ENCODE measurements at places on chromosomes 1 and 21.

DNA sequence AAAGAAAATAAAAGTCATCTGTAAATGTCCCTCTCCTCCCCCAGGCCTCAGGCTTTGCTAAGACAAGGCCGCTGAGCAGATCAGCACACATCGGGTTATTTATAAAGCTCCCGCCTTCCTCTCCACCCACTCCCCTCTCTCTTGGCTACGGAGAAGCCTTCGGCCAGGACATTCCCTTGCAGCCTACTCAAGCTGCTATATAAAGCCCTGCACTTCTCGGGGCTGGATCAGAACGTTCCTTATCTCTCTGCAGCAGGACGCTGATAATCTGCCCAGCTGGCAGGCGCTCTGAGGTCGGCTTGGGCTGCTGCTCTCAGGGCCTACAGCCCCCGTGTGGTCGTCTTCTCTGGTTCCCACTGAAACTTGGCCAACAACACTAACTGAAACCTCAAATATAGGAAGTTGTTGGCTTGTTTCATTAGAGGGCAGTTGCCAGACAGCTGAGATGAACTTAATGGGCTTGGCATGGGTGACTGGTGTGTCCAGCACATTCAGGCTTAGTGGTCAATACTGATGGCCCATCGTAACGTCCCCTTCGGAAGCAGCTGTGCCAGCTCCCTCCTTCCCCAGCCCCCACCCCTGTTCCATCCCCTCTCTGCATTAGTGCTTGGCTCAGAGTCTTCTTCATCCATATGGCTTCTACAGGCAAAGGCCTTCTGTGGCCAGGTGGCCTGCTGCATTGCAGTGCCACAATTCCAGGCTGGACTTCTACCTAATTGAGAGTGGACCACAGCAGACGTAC, 64.6 kb downstream of the IER5 start:
- DNase-seq = no peak

GRCh38 chr1:84975035-84975434, 21.9 kb downstream of the MCOLN2 start:
- DNase-seq = no peak

GRCh38 chr1:18997508-18997907, 41.0 kb upstream of the IFFO2 start:
- no peak for DNase-seq

DNA sequence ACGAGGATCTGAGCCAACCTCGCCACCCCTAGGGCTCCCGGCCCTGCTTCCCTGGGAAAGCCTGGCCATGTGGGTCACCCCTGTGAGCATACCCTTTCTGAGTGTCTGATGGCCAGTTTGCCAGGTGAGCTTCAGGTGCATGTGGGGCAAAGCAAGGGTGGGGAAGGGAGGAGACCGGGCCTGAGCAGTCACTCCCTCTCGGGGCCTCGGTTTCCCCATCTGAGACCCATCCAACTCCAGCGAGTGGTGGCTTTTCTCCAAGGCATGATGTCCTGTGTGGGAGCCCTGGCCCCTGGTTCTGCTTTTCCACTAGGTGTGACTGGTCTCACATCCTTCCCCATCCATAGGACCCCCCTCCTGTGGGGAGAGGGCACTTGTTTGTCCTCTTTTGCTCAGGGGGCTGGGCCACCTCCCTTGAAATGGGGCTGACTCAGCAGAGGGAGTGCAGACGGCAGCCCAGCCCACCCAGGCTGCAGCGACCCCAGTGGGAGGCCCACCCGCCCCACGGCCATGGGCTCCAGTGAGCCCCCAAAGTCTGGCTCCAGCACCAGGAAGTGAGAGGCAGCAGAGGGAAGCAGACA, 1.7 kb upstream of the WNT9A start:
- no peak for DNase-seq

- no peak for DNase-seq
Observed at GRCh38 chr1:234836776-234837357, 226.9 kb upstream of the IRF2BP2 start.

DNA sequence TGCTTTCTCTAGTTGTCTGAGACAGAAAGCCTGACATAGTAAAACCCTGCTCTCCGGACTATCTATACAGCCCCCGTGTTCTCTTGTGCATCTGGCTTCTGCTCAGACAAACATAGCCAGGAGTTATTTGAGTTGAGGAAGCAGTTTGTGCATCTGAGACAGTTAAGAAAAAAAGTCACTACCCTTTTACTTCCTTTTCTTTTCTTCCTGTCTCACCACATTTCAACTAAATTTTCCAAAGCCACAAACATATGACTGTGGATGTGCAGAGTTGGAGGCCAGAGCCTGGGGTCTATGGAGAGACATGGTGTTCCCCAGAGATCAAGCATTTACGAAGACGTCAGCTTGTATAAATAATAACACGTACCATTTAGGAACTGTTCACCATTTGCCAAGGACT, 158.5 kb upstream of the FGGY start:
- no peak for DNase-seq

DNA sequence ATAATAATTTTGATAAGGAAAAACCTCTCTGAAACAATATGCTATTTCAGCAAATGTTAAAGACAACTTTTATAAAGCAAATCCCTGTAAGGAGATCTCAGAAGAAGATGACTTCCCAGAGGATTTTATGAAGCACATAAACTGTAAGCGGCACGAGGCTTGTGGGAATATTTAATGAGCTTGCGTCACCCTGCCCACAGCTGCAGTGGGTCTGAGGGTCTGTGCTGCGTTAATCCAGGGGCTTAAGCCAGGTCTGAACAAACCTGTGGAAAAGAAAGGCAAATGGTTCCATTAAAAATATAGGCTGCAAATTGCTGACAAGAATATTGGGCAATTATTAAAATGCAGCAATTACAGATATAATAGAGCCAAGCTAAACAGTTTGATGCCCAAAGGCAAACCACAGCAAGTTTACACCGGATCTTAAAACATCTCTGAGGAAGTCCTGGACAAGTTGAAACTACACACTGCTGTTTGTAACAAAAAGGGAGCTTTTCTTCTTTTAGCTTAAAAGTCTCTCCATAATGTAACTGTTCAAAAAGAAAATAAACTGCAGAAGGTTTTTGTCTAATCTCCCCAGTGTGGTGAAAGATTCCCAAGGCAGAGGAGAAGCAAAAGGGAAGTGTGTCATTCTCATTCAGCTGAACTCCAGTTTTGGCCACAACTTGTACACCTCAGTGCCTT, 21.8 kb downstream of the TGFBR3 start:
- no peak for DNase-seq

DNA sequence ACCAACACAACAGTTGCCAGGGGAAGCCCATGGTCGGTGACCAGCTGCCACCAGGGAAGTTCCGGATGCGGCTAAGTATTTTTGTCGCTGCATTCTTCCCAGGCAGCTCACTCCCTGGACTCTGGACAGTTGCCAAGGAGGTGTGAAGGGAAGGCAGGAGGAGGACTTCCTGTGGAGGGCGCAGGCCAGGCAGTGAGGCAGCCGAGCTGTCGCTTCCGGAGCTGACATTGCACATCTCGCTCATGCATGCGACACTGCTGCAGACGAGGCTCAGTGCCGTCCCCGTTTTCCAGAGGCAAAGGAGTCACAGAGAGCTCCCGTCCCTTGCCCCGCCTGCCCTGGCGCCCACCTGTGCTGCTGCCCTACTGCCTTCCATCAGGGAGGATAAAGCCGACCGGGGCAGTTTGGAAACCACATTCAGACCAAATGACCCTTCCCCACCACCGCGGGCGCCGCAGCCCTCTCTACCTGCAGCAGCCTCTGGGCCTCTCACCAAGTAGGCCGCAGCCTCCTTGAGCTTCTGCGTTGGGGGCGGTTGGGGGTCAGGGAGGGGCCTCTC, 81.4 kb downstream of the NENF start:
- DNase-seq = peak; percentile 49

- DNase-seq = no peak
Observed at GRCh38 chr1:198337886-198338285, 181.1 kb downstream of the NEK7 start.

GRCh38 chr1:64451440-64451839, 18.5 kb upstream of the CACHD1 start:
- no peak for DNase-seq

DNA sequence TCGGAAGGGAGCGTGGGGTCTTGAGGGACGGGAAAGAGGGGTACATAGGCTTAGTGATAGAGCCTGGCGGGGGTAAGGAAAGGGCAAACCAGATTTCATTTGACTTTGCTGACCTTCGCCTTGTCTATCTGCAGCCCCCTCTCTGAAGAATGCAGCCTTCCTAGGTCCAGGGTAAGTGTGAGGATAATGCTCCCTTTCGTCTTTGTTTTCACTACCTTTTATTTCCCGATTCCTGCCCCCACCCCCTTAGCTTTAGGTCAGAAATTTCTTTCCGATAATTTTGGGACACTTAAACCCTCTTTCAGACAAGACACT, 396 bp downstream of the ATP5PB start:
- no peak for DNase-seq

GRCh38 chr1:167102906-167103573, 9.2 kb downstream of the STYXL2 start:
- no peak for DNase-seq

- DNase-seq = no peak
Observed at GRCh38 chr1:57707631-57708030, 283.8 kb upstream of the DAB1 start.

DNA sequence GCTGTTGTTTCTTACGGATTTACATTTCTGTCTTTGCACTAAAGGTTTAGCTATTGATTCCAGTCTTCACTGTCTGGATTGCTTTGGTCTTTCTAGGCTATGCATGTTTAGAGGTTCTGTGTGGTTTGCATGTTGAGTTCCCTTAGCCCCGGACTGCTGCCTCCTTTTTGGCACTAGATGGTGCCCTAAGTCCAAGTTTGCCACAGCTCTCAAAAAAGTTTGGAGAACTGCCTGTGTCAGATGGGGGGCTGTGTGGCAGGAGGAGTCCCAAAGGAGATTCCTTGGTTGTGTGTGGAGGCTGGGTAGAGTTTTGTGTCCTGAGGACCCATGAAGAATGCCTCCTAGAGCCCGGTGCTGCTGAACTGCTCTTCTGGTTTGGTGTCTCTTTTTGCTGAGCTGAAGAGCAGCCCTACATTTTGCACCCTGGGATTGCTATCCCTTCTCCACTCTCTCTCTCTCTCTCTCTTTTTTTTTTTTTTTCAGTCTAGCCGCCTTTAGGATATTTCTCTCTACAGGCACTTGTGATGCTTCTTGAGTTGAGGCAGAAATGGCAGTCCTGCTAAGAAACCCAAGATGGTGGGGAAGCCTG, 74.4 kb downstream of the PTGS2 start:
- peak; percentile 51 for DNase-seq

GRCh38 chr21:36516281-36516680, 36.4 kb upstream of the CLDN14 start:
- no peak for DNase-seq

GRCh38 chr1:150622303-150622975, 7.0 kb downstream of the ENSA start:
- no peak for DNase-seq

- no peak for DNase-seq
Observed at GRCh38 chr1:223819730-223820514, 25.8 kb downstream of the TP53BP2 start.

DNA sequence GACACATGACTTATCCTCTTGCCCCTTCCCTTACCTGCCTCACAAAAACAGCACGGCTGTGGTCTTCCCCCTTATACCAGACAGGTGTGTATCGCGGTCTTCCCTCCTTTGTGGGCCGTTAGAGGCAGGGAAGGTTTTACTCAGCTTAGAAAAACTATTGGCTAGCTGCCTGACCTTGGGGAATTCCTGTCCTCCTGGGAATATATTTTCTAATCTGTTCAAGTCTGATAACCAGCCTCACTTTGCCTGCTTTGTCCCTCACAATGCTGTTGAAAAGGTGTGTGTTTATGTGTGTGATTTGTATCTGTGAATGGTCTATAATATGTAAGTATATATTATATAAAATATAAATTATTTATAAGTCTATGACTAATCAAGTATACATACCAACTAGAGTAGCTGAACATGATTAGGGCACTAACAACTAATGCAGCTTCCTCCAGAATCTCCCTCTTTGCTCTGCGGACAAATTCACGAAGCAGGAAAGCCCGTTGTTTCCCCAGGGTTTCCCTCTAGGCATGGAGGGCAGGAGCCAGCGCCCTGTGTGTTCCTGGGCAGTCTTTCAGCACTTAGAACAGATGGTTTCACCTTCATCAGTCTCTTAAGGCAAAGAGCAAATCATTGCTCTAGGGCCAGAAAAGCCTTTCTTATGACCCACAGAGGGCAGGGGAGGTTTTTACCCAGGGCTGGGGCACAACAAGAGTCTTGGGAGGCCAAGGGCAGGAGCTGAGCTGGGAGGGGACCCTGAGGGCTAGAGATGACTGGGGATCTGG, 25.6 kb downstream of the SLC26A9 start:
- no peak for DNase-seq

GRCh38 chr1:213929398-213929797, 58.4 kb upstream of the PROX1 start:
- no peak for DNase-seq

- DNase-seq = no peak
Observed at GRCh38 chr21:29786496-29787360, 153.1 kb downstream of the GRIK1 start.

- peak; percentile 16 for DNase-seq
Observed at GRCh38 chr1:201436393-201436792, 14.9 kb upstream of the TNNI1 start.

DNA sequence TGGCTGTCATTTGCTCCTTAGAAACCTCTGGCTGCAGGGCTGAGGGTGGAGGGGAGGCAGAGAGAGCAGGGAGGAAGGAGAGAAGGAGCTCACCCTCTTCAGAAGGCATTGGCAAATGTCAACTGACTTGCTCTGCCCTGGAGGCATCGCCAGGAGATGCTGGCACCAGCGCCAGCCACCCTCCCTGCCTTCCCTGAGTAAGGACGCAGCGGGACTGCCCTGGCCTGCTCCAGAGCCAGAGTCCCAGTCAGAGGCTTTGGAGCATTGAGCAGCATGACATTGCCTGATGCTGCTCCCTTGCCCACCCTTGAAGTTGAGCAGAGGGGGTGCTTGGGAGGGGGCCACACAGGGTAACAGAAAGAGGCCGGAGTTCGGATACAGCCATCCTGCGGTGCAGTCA, 62.3 kb downstream of the DISP3 start:
- DNase-seq = no peak

DNA sequence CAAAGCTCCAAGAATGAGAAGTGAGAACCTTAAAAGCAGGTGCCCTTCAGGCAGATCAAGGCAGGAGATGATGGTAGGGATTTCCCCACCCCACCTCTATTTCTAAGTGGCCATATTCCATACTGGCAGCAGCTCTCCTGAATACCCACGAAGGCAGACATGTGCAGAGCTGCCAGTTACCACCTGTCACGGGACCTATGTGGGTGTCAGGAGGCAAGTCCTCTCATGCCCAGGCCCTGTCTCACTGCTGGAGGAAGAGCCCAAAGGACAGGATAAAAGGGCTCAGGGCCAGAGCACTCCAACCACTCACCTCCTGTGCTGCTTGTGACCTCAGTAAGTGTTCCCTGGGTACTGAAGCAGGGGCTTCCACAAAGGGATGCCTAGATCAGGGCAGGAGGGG, 721 bp upstream of the LCE1B start:
- DNase-seq = no peak

DNA sequence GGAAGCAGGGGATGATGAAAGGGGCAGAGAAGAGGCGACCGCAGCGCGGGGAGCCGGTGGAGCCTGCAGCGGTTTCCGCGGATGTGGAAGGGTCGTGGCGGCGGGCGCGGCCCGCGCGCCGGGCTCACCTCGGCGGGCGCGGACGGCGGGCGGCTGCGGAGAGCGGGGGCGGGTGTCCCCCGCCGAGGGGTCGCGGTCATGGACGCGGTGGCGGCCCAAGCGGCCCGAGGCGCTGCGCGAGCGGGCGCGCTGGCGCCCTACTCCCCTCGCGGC, 572 bp downstream of the LPGAT1 start:
- no peak for DNase-seq

GRCh38 chr1:180358649-180359048, 128.6 kb downstream of the LHX4 start:
- peak; percentile 40 for DNase-seq

GRCh38 chr1:77271852-77272580, 9.8 kb upstream of the AK5 start:
- DNase-seq = no peak

- no peak for DNase-seq
Observed at GRCh38 chr1:101161619-101162018, 75.2 kb upstream of the S1PR1 start.

All from COR-L47 (cell line).